ENCODE measurements at places on chromosomes 3 and 15.
A peak's percentile ranks its signal among the peaks of the same experiment; 100 is the strongest.

GRCh38 chr3:71998995-71999673, 214.2 kb upstream of the PROK2 start:
- no peak for DNase-seq

DNA sequence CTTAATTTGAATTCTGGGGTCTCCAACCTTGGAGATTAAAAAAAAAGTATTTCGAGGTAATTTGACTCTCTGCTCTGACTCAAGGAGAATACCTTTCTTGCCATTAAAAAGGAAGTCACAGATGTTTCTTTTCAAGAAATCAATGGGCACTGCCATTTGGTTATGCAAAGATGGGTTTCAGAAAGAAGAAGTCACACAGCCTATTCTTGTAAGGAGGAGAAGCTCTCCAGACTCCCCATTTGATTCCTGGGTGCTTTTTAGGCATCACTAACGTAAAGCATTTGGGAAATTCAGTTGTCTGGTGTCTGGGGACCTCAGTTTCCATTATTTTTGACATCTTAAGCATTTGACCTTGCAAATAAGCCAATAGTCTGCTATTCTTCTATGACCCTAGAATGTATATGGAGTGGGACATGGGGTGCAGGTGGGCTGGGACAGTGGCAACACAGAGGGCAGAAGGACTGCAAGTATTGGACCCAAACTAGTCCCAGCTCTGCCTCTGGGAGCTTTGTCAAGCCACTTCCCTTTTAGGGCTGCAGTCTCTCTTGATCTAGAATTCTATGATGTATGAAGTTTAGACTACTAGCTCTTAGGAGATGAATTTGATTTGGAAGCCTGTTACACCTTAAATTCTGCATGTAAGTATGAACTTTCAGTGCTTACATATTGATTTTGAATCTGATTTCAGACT, 27.8 kb downstream of the IL5RA start:
- DNase-seq = no peak

DNA sequence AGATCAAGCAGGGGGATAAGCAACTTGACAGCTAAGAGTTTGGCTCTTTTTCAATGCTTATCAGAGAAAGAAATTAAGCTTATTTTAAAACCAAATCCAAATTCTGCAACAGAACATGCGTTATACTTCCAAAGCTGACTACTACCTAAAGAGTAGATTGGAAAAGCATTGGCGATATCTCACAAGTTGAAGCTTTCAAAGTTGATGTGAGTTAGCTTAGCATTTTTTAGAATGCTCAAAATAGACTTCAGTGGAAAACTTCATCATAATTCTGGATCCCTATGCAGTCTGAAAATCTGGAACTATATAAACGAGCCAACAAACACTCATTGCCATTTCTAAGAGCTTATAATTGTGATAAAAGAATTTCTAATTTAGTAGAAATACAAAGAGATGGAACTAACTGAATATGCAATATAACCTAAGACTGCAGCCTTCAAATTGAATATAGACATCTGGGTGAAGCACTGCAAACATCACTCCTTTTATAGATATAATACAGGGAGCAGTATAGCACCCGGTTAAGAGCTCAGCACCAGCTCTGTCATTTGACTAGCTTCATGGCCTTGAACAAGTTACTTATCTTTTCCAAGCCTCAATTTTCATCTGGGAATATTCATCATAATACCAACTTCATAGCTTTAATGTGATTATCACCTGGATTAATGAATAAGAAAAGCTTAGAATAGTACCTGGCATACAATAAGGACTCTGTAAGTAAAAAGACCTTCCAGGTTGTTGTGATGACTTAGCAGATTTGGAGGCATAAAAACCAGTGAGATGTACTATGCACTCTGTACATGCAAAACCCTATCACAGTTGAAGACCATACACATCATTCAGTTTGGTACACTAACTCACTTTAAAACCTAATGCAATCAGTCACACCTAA, 242.7 kb upstream of the TTC14 start:
- DNase-seq = no peak

GRCh38 chr15:31585240-31585639, 258.6 kb downstream of the KLF13 start:
- no peak for DNase-seq

DNA sequence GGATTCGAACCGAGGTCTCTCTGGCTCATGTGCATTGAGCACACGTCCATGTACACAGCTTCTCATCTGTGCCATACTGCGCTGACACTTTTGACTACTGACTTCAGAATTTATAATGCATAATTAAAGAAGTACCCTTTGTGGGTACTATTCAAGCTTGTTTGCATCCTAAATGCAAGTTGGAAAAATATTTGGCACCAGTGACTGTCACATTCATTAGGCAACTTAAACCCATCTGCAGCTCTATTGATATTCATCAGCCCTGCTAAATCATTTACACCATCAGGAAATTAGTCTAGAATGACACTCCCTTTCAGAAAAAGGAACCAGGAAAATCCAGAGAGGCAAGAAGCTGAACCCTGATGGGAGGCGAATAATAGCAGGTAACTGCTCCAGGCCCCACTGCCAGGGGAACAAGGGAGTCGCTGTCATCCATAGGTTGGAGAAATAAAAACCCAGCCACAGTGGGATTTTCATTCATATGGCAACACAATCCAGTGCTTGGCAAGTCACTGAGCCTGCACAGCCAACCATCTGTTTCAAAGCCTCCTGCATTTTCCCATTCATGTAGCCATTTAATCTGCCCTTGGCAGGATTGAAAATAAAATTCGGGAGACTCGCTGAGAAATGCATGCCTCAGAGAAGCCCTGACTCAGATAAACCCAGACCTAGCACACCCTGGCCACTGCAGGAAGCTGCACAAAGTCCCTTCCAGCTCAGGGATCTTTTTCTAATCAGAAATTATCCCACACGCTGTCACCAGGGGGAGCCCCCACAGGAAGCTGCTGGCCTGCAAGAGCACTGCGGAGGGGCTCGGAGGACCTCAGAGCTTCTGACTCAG, 103.0 kb upstream of the VEPH1 start:
- DNase-seq = peak; percentile 58

GRCh38 chr15:53193149-53193548, 403.0 kb upstream of the ONECUT1 start:
- DNase-seq = peak; percentile 8

DNA sequence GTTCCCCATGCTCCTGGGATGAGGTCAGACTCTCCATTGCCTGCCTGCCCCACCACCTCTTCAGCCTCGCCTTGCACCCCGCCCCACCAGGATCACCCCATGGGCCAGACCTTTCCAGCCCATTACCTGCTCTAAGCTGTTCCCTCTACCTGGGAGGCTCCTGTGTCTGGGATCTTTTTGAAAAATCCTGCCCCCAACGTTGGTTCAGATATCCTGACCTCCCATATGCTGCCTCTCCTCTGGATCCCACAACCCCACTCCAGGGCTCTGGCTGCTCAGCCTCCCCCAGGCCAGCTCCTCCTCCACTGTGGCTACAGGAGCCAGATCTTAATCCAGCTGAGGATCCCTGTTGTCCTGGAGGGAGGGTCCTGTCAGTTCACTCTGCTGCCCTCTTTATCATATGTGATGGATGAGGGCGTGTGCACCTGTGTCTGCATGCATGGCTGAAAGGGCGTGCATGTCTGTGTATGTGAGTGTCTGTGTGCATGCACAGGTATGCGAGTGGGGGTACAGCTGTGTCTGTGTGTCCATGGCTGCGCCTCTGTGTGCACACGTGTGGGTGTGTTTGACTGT, 21.7 kb upstream of the ALAS1 start:
- no peak for DNase-seq

DNA sequence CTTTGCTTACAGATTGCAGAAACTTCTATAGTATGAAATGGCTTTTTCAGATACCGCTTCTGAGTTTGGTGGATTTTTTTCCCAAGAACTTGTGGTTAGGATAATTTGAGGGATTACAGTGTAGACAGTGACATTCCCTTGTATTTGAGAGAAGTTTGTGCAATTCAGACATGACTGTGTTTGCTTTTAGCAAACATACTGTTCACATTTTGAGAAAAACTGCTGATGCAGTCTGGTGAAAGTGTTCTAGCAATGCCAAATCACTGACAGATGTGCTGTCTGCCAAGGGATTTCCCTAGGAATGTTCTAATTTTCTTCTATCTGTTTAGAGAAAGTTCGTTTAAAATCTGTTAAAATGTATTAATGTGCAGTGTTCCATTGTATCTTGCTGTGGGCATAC, 652.6 kb downstream of the FHIT start:
- no peak for DNase-seq

DNA sequence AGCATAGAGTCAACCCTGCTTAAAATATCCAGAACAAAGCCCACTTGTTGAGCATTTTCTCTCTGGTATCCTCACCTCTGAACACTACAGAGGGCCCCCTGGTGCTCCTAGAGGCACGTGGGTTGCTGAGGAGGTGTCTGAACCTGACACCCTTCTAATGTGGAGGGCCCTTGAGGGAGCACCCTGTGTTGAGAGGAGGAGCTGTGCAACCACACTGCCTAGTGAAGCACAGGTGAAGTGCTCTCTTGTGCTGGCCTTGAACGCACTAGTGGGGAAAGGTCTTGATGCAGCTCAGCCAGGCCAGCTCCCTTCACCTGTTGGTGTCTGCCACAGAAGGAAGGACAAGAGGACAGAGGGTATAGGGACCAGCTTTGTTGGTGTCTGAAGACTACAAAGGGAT, 51.9 kb downstream of the CCK start:
- DNase-seq = no peak

- no peak for DNase-seq
Observed at GRCh38 chr15:51766341-51766740, 14.9 kb downstream of the TMOD2 start.

DNA sequence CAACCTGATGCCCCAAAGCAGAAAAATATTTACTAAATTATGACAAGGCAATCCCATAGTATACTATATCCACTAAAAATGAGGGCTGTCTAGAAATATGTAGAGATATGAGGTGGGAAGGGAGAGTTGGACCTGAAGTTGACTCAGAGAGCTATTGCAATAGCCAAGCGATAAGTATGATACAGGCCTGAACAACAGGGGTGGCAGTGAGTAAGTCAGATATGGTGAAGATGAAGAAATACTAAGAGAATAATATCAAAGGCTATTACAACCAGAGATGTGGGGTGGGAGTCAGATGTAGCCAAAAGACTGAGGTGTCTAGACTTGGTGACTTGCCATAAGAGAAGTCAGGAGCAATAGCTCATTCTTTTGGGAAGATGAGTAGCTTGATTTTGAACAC, 9.2 kb downstream of the HSPBAP1 start:
- no peak for DNase-seq

- DNase-seq = no peak
Observed at GRCh38 chr3:33758281-33758680, 40.1 kb upstream of the PDCD6IP start.

DNA sequence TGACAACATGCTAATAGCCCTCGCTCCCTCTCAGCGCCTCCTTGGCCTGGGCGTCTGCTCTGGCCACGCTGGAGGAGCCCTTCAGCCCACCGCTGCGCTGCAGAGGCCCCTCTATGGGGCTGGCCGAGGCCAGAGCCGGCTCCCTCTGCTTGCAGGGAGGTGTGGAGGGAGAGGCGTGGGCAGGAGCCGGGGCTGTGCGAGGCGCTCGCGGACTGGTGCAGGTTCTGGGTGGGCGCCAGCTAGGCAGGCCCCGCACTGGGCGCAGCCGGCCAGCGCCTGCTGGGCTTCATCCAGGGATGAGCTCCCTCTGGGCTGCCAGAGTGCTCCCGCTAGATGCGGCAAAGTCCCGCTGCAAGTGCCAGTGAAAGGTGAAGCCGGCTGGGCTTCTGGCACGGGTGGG, 21.0 kb upstream of the DNAJC13 start:
- no peak for DNase-seq

GRCh38 chr3:127254033-127254644, 33.7 kb downstream of the PRR20G start:
- DNase-seq = no peak

GRCh38 chr3:128155616-128156360, 2.5 kb downstream of the EEFSEC start:
- DNase-seq = no peak

GRCh38 chr15:59945036-59945435, 59.1 kb upstream of the FOXB1 start:
- DNase-seq = no peak

DNA sequence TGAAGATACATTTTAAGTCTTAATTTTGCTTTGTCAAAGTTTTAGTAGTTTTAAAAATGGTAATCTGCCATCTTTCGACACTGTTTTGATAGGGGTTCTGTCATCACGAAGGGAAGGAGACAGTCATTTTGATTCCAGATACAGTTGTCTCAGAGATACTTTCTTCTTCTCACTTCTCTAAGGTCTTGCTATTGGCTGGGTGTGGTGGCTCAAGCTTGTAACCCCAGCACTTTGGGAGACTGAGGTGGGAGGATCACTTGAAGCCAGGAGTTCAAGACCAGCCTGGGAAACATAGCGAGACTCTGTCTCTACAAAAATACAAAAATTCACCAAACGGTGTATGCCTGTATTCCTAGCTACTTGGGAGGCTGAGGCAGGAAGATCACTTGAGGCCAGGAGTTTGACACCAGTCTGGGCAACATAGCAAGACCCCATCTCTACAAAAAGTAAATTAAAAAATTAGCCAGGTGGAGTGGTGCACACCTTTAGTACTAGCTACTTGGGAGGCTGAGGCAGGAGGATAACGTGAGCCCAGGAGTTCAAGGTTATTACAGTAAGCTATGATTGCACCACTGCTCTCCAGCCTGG, 3.3 kb downstream of the RAB8B start:
- DNase-seq = no peak

- DNase-seq = no peak
Observed at GRCh38 chr3:78337801-78338211, 1297.9 kb downstream of the ROBO2 start.

DNA sequence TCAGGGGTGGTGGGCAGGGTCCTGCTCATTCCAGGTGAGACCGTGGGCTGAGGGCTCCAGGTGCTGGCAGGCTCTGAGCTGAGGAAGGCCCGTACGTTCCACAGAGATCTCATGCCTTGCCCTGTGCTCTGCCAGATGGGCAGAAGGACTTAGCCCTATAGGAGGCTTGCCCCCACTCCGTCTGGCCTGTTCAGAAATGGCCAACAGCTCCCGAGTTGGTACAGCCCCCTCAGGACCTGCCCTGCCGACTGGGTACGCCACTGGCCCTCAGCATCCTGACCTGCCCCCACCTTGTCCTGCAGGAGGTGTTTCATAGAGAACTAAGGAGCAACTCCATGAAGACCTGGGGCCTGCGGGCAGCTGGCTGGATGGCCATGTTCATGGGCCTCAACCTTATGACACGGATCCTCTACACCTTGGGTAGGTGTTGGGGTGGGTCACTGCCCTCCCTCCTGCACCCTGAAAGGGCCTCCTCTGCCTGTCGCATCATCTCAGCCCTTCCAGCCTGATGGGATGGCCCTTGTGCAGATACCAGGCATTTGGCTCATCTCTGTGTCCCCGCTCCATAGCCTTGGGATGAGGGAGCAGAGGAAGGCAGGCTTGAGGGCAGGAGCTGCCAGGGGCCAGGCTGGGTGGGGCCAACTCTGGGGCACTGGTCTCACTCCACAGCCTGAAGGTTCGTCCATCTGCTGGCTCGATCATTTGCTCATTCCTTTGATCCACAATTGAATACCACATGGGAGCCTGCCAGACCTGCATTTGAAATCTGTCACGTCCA, 14.2 kb downstream of the TMEM43 start:
- no peak for DNase-seq

- no peak for DNase-seq
Observed at GRCh38 chr15:88073391-88073691, 183.2 kb downstream of the NTRK3 start.

GRCh38 chr15:85306946-85307686, 73.3 kb upstream of the AKAP13 start:
- DNase-seq = no peak

- no peak for DNase-seq
Observed at GRCh38 chr15:67186226-67186649, 68.2 kb downstream of the AAGAB start.

- DNase-seq = no peak
Observed at GRCh38 chr15:98791046-98791701, 142.8 kb downstream of the IGF1R start.

- DNase-seq = no peak
Observed at GRCh38 chr3:136068708-136069107, 103.2 kb downstream of the PPP2R3A start.

Data from hematopoietic multipotent progenitor cell treated with erythropoietin and hydrocortisone succinate and interleukin-3 and kit ligand, for 8 days (in vitro differentiated cells).